ENCODE measurements at places on chromosomes 11 and 22.

- DNase-seq = no peak
Observed at GRCh38 chr22:30596886-30597285, 5.2 kb upstream of the PES1 start.

DNA sequence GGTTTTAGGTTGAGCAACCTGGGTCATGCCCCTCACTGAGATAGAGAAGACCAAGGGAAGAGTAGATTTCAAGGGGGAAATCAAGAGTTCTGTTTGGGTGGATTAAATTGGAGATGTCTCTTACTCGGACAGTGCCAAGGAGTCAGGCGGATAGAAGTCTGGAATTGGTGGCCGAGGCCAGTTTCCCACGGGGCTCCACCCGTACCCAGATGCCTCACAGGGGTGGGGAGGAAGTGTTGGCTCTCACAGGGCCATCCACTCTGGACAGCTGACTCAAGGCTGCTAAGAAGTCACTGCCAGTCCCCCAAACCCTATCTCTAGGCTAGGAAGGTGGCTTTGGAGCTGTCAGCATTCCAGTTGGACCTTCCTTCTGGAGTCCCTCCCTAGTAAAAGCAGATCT lies 79.1 kb upstream of the TIMP3 start:
- no peak for DNase-seq

DNA sequence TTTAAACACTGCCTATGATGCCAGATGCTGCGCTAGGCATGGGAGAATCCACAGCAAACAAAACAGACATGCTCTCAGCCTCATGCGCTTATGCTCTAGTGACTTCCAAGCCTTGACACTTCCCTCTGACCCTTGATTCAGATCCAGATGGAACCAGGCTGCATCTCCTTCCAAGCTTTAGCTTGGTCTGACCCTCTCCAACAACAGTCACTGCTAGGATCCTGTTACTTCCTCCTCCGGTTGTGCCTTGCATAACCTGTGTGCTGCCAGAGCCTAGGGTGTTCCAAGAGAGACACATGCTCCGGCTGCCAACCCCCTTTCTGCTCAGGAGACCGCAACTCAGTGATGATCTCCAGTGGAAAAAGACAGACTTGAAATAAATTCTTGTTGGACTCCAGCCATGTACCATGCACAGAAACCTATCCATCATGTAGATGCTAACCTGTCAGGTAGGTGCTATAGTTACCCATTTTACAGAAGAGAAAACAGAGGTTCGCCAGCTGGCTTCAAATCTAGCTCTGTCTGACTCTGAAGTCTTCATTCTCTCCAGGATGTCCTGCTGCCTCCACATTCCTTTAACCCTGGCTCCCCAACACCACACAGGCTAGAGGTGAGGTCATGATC lies 136.3 kb upstream of the TEAD1 start:
- DNase-seq = no peak

DNA sequence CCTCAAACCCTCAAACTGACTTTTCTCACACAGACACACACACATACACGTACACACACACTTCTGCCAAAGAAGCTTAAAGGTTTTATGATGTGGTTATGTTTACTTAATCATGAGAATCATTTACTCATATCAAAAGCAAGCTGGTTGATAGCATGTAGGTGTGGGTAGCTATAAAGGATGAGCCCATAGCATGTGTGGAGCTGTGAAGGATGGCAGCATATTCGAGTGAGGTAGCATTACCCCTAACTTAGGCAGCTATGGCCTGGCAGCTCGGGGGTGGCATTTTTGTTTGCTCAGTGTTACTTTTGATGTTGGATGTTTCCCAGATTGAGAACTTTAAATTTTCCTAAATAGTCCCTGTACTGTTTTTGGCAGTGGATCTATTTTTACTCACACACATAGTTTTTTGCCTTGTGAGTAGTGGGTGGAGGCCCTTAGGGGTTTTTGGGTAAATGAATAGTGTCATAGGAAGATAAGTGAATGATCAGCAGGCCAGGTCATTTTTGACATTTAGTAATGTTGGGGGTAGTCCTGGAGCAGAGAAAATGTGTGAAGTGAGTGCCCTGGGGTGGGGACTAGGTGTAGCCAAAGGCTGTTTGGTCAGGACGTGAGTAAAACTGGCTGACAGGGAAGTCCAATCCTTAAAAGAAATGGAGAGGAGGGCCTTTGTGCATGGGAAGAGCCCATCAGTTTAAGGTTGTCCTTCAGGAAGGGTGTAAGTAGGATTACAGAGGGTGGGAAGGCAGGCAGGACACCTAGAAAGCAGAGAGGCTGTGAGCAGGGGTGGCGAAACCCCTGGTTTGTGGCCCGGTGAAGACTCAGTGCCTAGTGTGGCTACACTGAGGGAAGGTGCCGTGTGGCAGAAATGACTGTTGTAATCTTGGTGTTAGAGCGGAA lies 7.1 kb downstream of the YWHAH start:
- DNase-seq = no peak

DNA sequence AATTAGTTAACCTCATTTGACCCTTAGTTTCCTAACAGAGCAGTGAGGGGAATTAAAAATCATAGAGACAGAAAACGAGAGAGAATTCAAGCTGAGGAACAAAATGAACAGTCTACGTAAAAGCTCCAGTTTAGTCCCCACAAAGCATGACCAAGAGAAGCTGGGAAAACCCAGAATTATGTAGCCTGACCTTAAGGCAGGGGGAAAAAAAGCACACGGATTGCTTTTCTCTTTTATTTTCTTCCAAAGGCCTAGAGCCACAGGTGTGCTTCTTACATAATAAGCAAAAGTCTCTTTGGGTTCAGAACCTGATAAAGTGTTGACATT lies 514 bp upstream of the AMBRA1 start:
- DNase-seq = no peak

- no peak for DNase-seq
Observed at GRCh38 chr11:93783765-93784144, 327 bp upstream of the MED17 start.

DNA sequence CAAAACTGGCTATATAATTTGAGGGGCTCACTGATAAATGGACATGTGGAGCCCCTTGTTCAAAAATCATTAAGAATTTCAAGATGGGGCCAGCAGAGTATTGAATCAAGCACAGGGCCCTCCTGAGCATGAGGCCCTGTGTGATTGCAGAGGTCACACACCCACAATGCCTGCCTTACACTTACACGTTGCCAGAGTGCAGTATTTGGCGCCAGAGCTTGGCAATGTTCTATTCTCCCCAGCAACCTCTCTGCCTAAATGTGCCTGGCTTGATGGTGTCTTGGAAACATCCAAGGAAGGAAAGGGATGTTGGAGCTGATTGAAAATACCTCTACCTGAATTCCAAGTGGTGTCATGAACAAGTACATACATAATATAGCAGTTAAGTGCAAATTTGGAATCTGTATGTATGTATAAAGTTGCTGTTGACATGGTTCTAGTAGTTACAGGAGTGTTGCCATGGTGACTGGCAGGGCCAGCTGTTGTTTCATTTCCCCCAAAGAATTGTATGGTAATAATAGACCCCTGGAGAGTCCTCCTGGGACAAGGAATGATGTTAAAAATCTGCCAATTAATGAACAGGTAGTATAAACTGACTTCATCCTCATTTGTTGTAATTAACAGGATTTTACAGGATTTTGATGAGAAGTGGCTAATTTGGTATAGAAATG lies 205.7 kb upstream of the NAV2 start:
- DNase-seq = no peak

DNA sequence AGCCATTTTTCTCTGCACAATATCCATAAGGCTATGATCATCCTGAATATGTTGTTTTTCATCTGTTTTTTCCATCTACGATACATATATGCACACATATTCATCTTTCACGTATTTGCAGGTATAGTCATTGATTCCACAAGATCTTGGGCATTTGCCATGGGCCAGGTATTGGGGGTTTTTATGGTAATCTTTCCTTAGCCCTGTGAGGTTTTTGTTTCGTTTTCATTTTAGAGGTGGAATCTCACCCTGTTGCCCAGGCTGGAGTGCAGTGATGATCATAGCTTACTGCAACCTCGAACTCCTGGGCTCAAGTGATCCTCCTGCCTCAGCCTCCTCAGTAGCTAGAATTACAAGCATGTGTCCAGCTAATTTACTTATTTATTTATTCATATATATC lies 20.0 kb downstream of the CD6 start:
- no peak for DNase-seq

DNA sequence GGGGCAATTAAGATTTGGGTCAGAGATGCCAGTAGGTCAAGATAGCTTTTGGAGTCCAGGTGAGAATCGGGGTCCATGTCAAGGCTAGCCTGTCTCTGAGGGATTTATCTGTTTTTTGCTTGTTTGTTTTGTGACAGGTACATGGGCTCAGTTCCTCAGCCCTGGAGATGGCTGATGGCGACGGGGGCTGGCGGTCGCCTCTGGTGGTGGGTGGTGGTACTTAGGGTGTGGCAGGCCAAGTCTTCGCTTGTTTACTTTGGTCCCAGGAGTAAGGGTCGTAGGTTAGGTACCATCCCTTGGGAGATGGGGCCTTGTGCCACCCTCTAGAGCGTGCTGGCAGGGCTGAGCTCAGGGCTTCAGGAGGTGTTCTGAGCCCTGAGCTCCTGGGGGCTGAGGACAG lies 4.7 kb downstream of the SLC25A45 start:
- DNase-seq = no peak

DNA sequence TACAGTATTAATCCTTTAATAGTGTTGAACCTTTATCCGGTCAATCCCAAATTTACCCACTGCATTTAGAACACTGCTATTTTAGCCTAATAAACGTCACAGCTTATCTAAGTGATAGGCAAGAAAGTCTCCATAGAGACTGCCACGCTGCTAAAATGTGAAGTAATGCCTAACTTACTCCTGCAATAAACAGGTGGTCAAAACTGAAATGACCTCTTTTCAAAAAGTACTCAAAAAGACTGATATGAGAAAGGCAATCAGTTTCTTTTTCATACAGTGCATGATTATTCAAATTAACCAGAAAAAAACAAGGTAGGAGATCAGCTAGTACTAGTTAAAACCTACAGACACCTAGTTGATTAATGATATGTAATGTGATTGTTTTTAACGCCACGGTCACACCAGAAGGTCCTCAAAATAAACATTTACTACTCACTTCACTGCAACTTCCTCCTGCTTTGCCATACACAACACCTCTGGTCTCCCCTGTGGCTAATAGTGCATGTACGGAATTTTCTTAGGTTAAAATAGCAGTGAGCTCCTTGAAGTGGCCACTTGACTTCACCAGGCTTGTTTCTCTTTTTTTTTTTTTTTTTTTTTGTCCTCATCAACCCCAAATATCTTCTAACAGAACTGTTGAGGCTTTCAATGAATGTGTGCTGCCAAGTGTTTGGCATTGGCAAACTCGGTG lies 8.8 kb downstream of the ATP5MG start:
- no peak for DNase-seq

- DNase-seq = no peak
Observed at GRCh38 chr11:8722809-8723208, 40.2 kb downstream of the RPL27A start.

DNA sequence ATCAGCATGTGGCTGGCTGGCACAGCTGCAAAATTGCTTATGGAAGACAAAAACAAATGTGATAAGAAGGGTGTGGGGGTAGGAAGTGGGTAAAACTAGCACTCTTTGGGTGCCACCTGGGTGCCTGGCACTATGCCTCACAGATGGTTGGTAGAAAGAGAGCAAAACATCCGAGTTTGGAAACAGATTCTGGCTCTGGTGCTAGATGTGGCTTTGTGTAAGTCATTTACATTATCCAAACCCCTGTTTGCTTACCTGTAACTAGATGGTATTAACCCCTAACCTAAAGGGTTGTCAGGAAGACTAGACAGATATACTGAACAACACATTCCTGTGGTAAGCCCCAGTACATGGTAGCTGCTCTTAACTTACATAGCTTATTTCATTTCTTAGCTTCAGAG lies 905.6 kb downstream of the DLG2 start:
- DNase-seq = no peak

DNA sequence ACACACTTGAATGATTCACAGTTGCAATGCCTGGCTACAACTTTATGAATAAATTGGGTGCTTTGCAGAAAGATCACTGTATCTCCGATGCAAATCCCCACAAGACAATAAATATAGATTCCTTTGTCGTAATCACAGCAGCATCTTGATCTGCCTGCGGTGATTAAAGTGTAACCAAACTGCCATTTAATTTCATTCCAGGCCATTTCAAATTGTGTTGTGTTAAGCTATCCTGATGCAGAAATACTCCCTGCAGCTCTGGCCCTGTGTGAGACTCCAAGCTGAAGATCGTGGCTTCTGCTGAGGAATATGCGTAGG lies 40.8 kb upstream of the B3GAT1 start:
- no peak for DNase-seq

- peak; percentile 34 for DNase-seq
Observed at GRCh38 chr11:119094816-119095065, 6.9 kb downstream of the DPAGT1 start.

DNA sequence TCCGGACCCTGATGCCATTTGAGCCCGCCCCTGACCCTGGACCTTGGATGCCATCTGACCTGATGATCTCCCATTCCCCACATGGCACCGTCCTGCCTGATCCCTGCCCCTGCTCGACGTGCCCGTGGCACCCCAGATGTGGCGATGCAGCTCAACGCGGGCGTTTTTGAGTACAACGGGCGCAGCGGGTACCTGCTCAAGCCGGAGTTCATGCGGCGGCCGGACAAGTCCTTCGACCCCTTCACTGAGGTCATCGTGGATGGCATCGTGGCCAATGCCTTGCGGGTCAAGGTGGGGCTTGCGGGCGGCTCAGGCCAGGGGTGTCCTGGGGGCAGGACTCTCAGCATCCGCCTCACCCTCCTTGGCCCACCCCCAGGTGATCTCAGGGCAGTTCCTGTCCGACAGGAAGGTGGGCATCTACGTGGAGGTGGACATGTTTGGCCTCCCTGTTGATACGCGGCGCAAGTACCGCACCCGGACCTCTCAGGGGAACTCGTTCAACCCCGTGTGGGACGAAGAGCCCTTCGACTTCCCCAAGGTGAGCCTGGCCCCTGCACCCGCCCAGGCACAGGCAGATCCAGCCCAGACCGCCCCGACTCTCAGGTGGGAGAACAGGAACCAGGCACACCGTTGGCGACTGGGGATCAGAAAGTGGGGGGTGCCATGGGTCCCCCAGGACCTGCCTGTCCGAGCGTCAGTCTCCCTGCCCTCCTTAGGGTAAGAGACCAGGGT lies 11.1 kb downstream of the PLCB3 start:
- DNase-seq = no peak

DNA sequence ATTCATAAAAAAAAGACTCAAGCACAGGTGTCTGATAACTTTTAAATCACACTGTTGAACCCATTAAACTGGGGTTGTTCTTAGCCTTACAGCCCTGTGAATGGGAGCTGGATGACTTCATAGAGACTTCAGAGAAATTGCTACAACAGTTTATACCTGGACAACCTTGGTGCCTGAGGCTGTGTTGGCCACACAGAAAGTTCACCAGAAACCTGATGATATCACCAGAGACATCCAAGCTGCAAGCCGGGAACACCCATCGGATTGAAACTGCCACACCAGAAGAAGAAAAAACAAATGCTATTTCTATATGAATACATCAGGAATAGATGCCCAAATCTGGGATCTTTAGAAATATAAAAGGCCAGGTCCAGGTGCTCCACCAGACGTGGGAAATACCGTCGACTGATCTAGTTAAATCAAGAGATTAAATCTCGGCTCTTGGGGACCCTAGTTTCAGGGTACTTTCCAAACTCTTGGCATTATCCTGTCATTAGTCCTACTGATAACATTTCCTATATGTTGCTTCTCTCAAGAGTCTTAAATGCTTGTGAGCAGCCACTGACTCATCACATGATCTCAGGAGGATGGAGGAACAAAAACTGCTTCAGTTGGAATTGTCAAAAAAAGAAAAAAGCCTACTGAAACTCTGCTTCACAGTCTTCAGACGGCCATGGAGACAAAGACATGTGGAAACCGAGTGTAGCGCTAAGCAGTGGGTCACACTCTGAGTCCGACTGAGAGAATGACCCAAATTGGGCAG lies 28.6 kb upstream of the APOL5 start:
- no peak for DNase-seq

- DNase-seq = no peak
Observed at GRCh38 chr22:49521787-49522224, 305.9 kb downstream of the BRD1 start.
